ENCODE measurements at places on chromosomes 4 and X.

DNA sequence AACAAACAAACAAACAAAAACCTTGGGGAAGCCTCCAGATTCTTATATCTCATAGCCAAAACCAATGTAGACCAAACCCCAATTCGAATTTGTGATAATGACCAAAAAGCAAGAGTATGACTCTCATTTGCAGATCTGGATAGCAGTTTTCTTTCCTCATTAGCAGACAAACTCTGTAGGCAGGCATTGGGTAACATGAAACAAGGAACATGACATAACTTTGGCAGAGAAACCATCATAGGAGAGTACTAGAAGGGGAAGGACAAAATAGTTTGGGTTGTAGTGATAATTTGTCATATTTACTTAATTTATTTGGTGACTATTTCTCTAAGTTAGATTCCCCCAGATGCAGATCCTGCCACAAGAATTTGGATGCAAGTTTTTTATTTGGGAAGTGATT is 187.8 kb downstream of the MID1IP1 start:
- DNase-seq, result no peak

- DNase-seq, result no peak
These were observed 1317.4 kb upstream of the TENM3 start for GRCh38 chr4:180925805-180926204.

GRCh38 chrX:151621422-151621821 is 57.9 kb downstream of the PASD1 start:
- DNase-seq, result no peak

- no peak for DNase-seq
These were observed 80.6 kb downstream of the FBXW7 start for GRCh38 chr4:152455311-152455710.

GRCh38 chrX:149007423-149007822 is 497.7 kb downstream of the IDS start:
- no peak for DNase-seq

GRCh38 chrX:47749185-47749967 is 87.3 kb upstream of the ZNF81 start:
- DNase-seq, result no peak
